ENCODE measurements at places on chromosomes 1 and 21.
A peak's percentile ranks its signal among the peaks of the same experiment; 100 is the strongest.

- no peaks in the 10 kb centered on the region for H3K36me3 ChIP-seq
- H3K27me3 ChIP-seq, result no peaks in the 10 kb centered on the region
- no peak for DNase-seq
- H3K4me1 ChIP-seq, result peaks cover 7% of the 10 kb centered on the region
Measured at GRCh38 chr1:180482425-180483275, 19.7 kb downstream of the ACBD6 start.

DNA sequence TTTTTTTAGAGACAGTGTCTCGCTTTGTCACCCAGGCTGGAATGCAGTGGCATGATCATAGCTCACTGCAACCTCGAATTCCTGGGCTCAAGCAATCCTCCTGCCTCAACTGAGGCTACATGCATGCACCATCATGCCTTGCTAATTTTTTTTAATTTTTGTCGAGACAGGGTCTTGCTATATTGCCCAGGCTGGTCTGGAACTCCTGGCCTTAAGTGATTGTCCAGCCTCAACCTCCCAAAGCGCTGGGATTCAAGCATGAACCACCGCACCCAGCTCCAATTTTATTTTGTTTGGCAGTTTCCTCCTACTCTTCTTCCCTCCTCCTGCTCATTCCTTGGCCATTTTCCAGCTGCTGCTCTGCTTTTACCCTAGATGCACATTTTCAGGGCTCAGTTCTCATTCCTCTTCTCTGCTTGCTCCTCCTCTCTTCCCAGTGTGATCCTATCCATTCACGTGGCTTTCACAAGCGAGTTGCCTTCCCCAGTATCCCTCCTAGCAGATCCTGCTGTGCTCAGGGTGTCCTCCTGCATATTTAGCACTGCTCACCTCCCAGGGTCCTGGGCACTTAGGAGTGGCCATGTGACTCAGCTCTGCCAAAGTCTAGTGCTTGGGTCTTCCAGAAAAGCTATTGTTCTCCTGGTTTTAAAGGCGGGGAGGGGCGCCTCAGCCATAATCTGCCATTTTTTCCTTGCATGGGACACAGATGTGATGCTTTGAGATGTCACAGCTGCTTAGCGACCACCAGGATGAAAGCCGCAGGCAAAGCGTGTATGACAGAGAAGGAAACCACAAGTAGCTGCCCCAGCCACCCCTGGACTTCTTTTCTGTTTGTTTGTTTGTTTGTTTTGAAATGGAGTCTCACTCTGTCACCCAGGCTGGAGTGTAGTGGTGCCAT, 33.7 kb downstream of the PSEN2 start:
- H3K27ac ChIP-seq, result no peak overlapping the region
- no peak overlapping the region for H3K4me3 ChIP-seq
- no peaks in the 10 kb centered on the region for H3K4me1 ChIP-seq
- DNase-seq, result peak; percentile 41

- H3K4me1 ChIP-seq, result peaks cover 39% of the 10 kb centered on the region
- H3K36me3 ChIP-seq, result no peaks in the 10 kb centered on the region
- DNase-seq, result no peak
- no peak overlapping the region for H3K4me3 ChIP-seq
- H3K27me3 ChIP-seq, result no peaks in the 10 kb centered on the region
Measured at GRCh38 chr21:45436351-45437065, 31.5 kb downstream of the COL18A1 start.

DNA sequence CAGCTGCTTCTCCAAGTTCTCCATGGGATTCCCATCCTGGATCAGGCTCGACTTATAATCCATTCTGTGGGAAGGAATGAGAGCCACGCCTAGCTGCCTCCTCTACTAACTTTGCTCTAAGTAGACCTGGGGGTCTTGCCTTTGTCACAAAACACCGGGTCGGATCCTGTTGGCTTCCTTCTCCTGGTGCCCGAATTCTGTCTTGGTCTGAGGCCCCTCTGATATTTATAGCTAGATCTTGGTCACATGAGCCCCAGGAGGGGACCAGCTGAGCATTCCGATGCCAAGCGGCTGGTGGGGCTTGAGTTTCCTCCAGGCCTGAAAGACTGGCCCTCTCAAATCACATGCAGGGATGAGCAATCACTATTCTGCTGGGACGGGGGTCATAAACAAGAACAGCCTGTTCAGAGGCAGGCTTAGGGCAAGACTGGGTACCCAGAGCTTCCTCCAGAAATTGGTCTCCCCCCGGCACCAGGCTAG, at the start of gene TRIM63:
Gene TRIM63 (minus strand): TSS at position 199 of the 480 bp plus-strand sequence. CDS start 136 bp downstream, at position 63.
- peaks cover 24% of the 10 kb centered on the region for H3K27me3 ChIP-seq
- H3K4me3 ChIP-seq, result no peak within 1 kb of the TSS
- no peak within 1 kb of the TSS for H3K27ac ChIP-seq
- DNase-seq, result no peak
- H3K4me1 ChIP-seq, result no peaks in the 10 kb centered on the region
- no peaks in the 10 kb centered on the region for H3K36me3 ChIP-seq

DNA sequence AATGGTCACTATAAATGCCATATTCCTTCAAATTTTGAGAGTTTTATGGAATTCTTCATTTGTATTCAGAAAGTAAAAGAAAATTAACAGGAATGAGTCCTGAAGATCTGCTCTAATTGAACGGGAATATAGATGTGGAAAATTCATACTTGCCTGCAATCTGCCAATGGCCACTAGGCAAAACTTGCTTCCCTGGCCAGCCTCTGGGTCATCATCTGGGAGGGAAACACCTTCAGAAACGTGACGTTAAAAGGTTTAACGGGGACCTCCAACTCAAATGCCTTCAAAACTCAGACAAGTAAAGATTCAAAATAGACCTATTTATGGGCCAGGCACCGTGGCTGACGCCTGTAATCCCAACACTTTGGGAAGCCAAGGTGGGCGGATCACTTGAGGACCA, 21.7 kb upstream of the CTSK start:
- no peak overlapping the region for H3K4me3 ChIP-seq
- H3K27ac ChIP-seq, result no peak overlapping the region
- no peak for DNase-seq
- no peaks in the 10 kb centered on the region for H3K27me3 ChIP-seq

- H3K4me3 ChIP-seq, result no peak overlapping the region
- H3K36me3 ChIP-seq, result peaks cover 3% of the 10 kb centered on the region
- no peak for DNase-seq
Measured at GRCh38 chr1:247295746-247296145, 35.9 kb downstream of the ZNF496 start.

GRCh38 chr1:38243106-38243505, 196.5 kb upstream of the POU3F1 start:
- no peaks in the 10 kb centered on the region for H3K27me3 ChIP-seq
- H3K4me3 ChIP-seq, result no peak overlapping the region
- no peak overlapping the region for H3K27ac ChIP-seq
- no peak for DNase-seq
- H3K36me3 ChIP-seq, result no peaks in the 10 kb centered on the region

DNA sequence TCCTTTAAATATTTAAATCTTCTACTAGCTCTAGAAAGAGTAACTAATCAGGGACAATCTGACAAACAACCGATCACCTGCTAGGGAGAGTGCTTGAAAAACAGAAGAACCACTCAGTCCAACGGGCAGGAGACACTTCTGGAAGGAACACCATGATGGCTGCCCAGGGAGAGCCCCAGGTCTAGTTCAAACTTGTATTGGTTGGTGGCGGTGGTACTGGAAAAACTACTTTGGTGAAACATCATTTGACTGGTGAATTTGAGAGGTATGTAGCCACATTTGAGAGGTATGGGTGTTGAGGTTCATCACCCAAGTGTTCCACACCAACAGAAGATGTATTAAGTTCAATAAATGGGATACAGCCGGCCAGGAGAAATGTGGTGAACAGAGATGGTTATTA, 4.8 kb upstream of the WDR47 start:
- H3K27me3 ChIP-seq, result no peaks in the 10 kb centered on the region
- no peak for DNase-seq
- H3K36me3 ChIP-seq, result no peaks in the 10 kb centered on the region
- no peak overlapping the region for H3K27ac ChIP-seq
- no peak overlapping the region for H3K4me3 ChIP-seq

DNA sequence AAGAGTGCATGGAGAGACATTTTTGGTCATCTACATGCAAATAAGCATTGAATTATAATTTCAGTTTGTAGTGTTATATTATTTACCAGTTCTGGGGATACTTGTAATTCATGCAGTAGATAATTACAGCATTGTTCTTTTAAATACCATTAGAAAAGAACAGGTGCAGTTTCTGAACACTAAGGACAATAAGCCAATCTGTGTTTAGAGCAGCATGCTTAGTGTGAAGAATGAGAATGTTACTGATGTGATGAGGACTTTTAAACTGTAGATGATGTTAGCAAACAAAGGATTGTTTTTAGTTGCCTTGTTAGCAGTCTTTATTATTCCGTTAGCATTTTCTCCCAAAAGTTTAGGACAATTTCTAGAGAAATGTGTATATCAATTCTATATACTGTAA, 348.3 kb downstream of the BRINP3 start:
- H3K27ac ChIP-seq, result no peak overlapping the region
- H3K4me3 ChIP-seq, result no peak overlapping the region
- no peak for DNase-seq
- H3K36me3 ChIP-seq, result no peaks in the 10 kb centered on the region
- no peaks in the 10 kb centered on the region for H3K4me1 ChIP-seq

DNA sequence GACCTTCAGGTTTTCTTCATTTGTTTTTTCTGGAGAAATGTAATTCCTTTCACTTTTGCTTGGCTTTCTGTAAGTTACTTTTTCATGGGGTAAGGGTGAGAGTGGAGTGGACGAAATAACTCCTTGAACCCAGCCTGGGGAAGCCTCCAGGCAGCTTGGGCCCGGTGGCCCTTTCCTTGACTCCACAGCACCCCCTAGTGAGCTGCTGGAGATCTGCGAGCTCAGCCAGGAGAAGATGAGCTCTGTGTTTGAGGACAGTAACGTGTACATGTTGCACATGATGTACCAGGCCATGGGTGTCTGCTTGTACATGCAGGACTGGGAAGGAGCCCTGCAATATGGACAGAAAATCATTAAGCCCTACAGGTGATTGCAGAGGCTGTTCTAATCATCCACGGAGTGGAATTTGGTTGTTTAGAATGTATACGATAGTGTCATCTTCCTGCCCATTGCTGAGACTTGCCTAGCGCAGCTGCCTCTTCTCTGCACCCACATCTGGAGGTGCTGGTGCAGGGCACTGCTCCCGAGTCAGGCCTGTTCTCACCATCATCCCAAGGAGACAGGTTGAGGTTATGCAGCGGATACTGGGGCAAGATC, 51.0 kb downstream of the SMYD2 start:
- no peak overlapping the region for H3K4me3 ChIP-seq
- H3K27me3 ChIP-seq, result no peaks in the 10 kb centered on the region
- H3K4me1 ChIP-seq, result no peaks in the 10 kb centered on the region
- H3K36me3 ChIP-seq, result no peaks in the 10 kb centered on the region
- DNase-seq, result no peak
- H3K27ac ChIP-seq, result no peak overlapping the region

- peaks cover 4% of the 10 kb centered on the region for H3K36me3 ChIP-seq
- H3K27ac ChIP-seq, result no peak overlapping the region
- H3K4me1 ChIP-seq, result peaks cover 39% of the 10 kb centered on the region
- no peak overlapping the region for H3K4me3 ChIP-seq
Measured at GRCh38 chr1:226951286-226952117, 11.4 kb downstream of the COQ8A start.

DNA sequence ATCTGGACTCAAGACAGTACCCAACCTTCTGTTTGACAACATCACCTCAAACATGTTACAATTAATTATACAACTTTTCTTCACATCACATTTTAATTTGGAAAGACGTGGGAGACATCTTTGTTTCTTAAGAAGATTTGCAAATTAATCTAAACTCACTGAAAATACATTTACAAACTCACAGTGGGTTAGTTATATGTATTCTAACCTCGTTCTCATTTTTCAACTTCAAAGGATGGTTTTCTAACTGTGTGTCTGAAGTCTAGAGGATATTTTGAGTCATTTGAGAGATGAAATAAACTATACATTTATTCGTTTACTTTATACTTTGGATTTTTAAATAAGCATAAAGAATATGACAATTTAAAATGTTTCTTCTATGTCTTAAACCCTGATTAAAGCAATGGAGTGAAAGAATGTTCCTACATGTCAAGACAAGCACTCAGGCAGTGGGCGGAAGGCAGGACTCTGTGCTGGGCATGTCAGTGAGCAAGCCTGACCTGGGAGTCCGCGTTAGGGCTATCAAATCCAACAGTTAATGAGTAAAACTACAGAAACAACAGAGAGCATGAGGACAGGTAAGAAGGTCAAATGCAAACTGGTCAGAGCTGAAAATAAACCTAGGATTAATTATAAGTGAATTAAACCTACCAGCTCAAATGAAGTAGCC, 76.5 kb upstream of the CTTNBP2NL start:
- H3K4me3 ChIP-seq, result no peak overlapping the region
- no peak overlapping the region for H3K27ac ChIP-seq
- H3K4me1 ChIP-seq, result no peaks in the 10 kb centered on the region
